ENCODE measurements at places on chromosomes 3 and 15.

DNA sequence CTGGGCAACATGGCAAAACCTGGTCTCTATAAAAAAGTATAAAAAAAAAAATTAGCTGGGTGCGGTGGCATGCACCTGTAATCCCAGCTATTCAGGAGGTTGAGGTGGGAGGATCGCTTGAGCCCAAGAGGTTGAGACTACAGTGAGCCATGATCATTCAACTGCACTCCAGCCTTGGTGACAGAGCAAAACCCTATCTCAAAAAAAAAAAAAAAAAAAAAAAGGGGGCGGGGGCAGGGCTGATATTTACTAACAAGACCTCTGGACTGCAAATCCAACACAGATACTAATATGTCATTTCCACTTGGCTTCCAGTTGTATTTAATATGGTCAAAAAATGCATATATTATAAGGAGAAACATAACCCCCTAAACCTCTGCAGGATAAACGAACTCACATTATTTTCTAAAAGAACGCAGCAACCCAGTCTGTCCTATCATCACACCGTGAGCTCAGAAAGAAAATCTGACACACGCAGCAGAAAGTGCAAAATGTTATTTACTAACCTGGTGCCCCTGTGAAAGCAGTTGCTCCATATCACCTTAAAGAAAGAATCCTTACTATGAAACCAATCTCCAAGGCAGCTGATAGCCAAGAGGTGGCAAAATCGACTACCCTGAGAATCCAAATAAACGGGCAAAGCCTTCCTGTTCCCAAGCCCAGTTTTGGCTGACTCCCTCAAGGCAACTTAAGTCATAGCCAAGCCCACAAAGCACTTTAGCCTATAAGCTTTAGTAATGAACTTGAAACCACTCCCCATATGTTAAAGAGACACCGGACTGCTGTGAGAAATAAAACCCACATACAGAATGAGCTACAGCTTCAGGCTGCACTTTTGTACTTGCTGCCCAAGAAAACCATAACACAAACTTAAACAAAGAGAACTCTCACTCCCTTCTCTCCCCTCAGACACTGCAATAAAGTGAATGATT is 39.3 kb downstream of the PLD1 start:
- DNase-seq, result peak; percentile 68
- no peak overlapping the region for H3K4me3 ChIP-seq
- H3K4me1 ChIP-seq, result peaks cover 37% of the 10 kb centered on the region
- no peaks in the 10 kb centered on the region for H3K27me3 ChIP-seq
- H3K36me3 ChIP-seq, result peaks cover 1% of the 10 kb centered on the region

DNA sequence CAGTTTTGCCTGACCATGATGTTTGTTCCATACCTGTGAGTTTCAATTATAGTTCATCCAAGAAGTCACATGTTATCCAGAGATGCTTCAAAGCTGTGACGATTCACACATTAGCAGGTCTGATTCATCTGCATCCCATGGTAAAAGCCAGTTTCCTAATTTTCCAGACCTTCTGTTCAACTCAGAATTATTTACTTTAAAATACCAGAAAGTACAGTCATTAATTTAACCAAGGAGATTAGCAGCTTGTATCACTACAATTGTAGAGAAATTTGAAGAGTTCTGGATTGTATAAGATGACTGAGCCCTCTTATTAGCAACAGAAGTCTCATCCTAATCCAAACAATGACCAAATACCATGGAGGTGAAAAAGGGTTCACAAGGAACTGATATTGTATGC is 76.1 kb upstream of the THBS1 start:
- H3K27ac ChIP-seq, result no peak overlapping the region
- no peaks in the 10 kb centered on the region for H3K36me3 ChIP-seq
- no peaks in the 10 kb centered on the region for H3K4me1 ChIP-seq
- no peak for DNase-seq
- no peak overlapping the region for H3K4me3 ChIP-seq

DNA sequence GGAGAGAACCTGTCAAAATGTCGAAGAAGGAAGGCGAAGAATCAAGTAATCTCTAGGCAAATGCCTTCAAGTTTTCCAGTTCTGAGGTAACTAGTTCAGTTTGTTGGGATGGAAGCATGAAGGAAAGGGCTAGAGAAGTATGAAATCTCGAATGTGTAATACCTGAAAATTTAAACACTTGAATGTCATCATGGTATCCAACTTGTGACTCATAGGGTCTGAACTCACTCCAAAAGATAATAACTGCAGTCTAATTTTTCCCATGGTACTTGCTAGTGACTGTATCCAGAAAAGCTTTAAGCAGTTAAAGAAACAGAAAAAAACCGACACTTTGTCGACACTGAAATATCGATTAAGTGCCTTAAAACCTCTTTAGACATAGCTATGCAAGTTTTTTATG is 102.9 kb upstream of the CHRM5 start:
- no peaks in the 10 kb centered on the region for H3K4me1 ChIP-seq
- peaks cover 6% of the 10 kb centered on the region for H3K36me3 ChIP-seq
- no peak overlapping the region for H3K27ac ChIP-seq
- DNase-seq, result no peak

- no peaks in the 10 kb centered on the region for H3K27me3 ChIP-seq
- H3K36me3 ChIP-seq, result peaks cover 1% of the 10 kb centered on the region
- DNase-seq, result no peak
- H3K4me1 ChIP-seq, result peaks cover 91% of the 10 kb centered on the region
These were observed 2.1 kb upstream of the ANXA2 start for GRCh38 chr15:60399931-60400330.

- no peaks in the 10 kb centered on the region for H3K36me3 ChIP-seq
- no peak overlapping the region for H3K27ac ChIP-seq
- DNase-seq, result no peak
- no peak overlapping the region for H3K4me3 ChIP-seq
- H3K27me3 ChIP-seq, result no peaks in the 10 kb centered on the region
These were observed 1.2 kb downstream of the PRR20G start for GRCh38 chr3:127286571-127287140.

DNA sequence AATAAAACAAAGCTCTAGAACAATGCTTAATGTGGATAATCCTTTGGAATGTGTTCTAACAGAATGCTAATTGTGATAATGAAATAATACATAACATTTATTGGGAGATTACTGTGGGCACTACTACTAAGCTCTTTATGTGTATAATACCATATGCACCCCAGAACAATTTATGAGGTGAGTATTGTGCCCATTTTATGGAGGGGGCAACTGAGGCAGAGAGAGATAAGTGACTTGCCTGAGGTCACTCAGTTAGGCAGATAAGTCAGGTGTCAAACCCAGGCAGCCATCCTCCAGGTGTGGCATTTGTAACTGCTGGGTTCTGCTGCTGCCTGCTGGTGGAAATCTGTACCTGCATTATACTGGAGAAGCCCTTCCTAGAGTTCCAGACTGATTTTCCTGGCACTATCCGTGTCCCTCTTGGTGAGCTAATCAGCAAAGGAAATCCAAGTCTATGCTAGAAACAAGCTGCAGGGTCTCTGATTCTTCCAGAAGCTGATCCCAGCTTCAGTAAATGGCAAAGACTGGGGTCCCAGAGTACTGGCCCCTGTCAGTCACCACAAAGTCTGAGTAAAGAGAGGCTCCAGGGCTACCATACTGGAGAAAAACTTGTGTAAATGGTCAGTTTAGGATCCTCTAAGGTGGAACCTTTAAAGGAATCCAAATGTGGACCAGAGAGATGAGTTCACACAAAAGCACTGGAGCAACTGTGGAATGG is 22.6 kb upstream of the RBP1 start:
- DNase-seq, result peak; percentile 47
- no peak overlapping the region for H3K4me3 ChIP-seq
- H3K4me1 ChIP-seq, result no peaks in the 10 kb centered on the region
- H3K36me3 ChIP-seq, result no peaks in the 10 kb centered on the region
- no peak overlapping the region for H3K27ac ChIP-seq
- no peaks in the 10 kb centered on the region for H3K27me3 ChIP-seq

DNA sequence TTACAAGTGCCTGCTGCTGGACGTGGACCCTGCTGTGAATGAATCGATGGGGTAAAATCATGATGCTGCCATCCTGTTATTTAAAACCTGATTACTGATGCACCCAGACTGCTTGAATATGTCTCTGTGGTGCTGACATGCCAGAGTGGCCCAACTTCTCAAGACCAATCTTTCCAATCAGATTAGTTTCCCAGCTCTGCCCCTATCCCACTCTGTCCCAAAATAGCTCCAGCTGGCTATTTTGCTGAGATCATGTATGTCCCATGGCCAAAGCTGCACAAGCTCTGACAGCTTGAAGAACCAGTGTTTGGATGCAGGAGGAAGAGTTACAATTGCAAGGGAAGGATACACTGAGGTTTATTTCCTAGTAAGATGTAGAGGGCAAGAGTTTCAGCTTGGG is 153.6 kb downstream of the TMEM108 start:
- H3K4me3 ChIP-seq, result no peak overlapping the region
- no peaks in the 10 kb centered on the region for H3K36me3 ChIP-seq
- no peaks in the 10 kb centered on the region for H3K4me1 ChIP-seq
- no peak for DNase-seq

DNA sequence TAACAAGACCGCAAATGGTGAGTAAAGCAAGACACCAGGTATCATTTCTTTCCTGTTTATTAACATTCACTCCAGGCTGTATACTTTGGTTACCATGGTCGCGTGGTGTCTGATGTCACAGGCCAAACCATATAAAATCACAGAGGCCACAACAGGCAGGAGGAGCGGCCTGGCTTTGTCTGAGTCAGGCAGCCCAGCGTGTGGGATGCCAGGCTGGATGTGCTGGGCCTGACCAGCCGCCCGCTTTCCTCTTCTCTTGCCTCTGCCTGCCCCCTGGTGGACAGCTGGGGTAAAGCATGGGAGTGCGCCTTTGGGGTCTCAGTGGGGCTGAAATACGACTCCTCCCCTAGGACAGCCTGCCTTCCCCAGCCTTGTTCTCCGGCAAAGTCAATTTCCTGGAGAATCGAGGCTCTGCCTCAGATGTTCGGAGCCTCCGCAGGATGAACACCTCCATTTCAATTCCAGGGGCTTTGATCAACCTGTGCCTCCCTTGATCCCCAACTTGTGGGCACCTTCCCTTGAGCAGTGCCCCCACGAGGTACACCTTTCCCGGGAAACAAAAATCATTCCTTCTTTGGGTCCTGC is 78.2 kb downstream of the CCNL1 start:
- H3K4me3 ChIP-seq, result peak overlapping the region; percentile 36
- peaks cover 27% of the 10 kb centered on the region for H3K4me1 ChIP-seq
- no peaks in the 10 kb centered on the region for H3K36me3 ChIP-seq
- H3K27ac ChIP-seq, result no peak overlapping the region
- H3K27me3 ChIP-seq, result no peaks in the 10 kb centered on the region
- DNase-seq, result peak; percentile 68

DNA sequence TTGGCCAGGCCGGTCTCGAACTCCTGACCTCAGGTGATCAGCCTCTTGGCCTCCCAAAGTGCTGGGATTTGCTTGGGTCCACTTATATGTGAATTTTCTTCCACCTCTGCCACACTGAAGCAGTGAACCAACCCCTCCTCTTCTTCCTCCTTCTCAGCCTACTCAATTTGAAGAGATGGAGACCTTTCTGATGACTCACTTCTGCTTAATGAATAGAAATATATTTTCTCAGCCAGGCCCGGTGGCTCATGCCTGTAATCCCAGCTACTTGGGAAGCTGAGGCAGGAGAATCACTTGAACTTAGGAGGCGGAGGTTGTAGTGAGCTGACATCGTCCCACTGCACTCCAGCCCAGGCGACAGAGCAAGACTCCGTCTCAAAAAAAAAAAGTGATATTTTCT is 46.8 kb upstream of the GATM start:
- H3K4me3 ChIP-seq, result no peak overlapping the region
- H3K4me1 ChIP-seq, result peaks cover 19% of the 10 kb centered on the region
- no peaks in the 10 kb centered on the region for H3K27me3 ChIP-seq
- no peaks in the 10 kb centered on the region for H3K36me3 ChIP-seq
- no peak for DNase-seq

DNA sequence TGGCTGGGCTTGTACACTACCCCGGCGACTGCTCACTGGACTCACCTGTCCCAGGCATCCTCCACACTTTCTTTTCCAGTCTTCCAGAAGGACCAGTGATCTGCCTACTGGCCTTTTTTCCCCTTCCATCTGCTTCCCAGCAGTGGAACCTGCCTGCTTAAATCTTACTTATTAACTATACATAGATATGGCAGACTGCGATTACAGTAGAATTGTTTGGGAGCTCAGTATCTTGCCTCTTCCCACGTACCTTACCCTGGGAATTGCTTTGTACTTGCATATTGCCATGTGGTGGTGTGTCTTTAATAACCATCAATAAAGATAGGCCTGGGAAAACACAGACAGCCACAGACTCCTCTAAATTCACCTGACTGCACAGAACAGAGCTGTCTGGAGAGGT is 11.8 kb upstream of the HES1 start:
- H3K4me1 ChIP-seq, result peaks cover 38% of the 10 kb centered on the region
- no peaks in the 10 kb centered on the region for H3K27me3 ChIP-seq
- no peak overlapping the region for H3K27ac ChIP-seq
- no peak for DNase-seq
- no peak overlapping the region for H3K4me3 ChIP-seq
- no peaks in the 10 kb centered on the region for H3K36me3 ChIP-seq

DNA sequence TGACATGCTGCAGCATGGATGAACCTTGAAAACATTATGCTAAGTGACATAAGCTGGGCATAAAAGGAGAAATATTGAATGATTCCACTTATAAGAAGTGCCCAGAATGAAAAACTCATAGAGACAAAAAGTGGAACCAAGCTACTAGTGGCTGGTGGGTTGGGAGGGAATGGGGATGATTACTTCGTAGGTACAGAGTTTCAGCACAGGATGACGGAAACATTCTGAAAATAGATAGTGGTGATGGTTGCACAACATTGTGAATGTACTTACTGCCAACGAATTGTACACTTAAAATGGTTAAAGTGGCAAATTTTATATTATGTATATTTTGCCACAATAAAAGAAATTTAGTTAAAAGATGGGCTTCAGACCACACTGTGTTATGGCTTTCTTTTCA is 93.6 kb downstream of the RPLP1 start:
- no peaks in the 10 kb centered on the region for H3K36me3 ChIP-seq
- H3K4me3 ChIP-seq, result no peak overlapping the region
- H3K27ac ChIP-seq, result no peak overlapping the region
- H3K4me1 ChIP-seq, result no peaks in the 10 kb centered on the region

- H3K27ac ChIP-seq, result no peak overlapping the region
- DNase-seq, result no peak
These were observed 49.1 kb downstream of the OXNAD1 start for GRCh38 chr3:16313886-16314645.

GRCh38 chr3:188769831-188770230 is 401.9 kb upstream of the TPRG1 start:
- H3K27ac ChIP-seq, result no peak overlapping the region
- H3K4me3 ChIP-seq, result no peak overlapping the region
- DNase-seq, result no peak
- peaks cover 15% of the 10 kb centered on the region for H3K4me1 ChIP-seq
- no peaks in the 10 kb centered on the region for H3K36me3 ChIP-seq

Data from HepG2 (cell line).